CD8-positive, alpha-beta T cell (primary cell): ENCODE measurements at places on chromosomes 2 and 18. TPM values are rescaled to one million over a fixed set of nuclear protein-coding genes. Genes with fewer than 3 reads are reported as not detected.

GRCh38 chr2:174031226-174031625 lies 66.1 kb upstream of the SP3 start:
- no peak for DNase-seq

- DNase-seq = no peak
Measured at GRCh38 chr2:24874035-24874434, 46.0 kb downstream of the ADCY3 start.

DNA sequence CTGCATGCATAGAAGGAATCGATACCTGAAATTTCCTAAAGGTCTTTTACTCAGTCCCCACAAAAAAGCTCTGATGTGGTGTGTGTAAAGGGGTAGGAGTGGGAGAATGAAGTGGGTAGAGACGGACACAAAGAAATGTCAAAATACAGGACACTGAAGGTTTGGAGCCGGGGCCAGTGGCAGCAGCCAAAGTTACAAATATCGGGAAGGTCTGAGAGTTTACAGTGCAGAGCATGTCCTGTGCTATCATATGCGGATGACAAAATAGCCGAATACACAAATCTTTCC lies 89.9 kb upstream of the STON1 start:
- no peak for DNase-seq

CXCR1 gene
- not detected for total RNA-seq
